Large intestine (tissue), 12 donors: ENCODE measurements at places on chromosomes 6 and 20.

DNA sequence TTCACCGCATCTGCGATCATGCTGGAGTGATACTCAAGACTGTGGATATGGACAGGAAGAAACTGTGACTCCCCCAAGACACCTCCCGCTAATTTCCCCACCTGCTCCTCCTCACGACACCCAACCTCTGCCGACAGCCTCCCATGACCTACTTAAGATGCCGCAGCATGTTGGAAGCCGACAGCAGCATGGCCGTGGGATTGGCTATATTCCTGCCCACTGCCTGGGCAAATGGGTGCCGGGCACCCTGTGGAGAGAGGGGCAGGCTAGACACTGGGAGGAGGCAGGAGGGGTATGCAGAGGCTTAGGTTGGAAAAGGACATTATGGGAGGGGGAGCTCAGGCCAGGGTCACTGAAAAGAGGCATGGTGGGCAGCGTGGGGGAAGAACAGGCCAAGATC lies 4.5 kb downstream of the IDH3B start:
- no peak for DNase-seq

- DNase-seq, result no peak
These were observed 13.4 kb downstream of the CEP250 start for GRCh38 chr20:35468671-35469334.

GRCh38 chr6:42627044-42627443 lies 63.2 kb downstream of the UBR2 start:
- DNase-seq, result no peak

DNA sequence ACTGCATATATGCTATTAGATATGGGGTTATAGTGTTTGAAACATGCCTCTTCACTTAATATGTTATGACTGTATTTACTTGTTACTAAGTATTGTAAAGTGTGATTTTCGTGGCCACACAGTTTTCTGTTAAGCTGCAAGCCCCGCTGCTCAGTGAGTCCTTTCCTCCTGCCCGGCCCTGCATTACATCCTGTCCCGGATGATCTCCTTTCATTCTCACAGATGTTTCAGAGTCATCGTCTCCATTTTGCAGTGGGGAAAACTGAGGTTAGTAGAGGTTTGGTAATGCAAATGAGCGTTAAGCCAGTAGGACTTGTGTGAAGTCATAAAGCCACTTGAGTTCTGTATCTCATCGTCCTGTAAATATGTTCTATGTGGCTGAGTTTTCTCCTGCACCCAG lies 155.5 kb downstream of the CFAP61 start:
- DNase-seq, result no peak

DNA sequence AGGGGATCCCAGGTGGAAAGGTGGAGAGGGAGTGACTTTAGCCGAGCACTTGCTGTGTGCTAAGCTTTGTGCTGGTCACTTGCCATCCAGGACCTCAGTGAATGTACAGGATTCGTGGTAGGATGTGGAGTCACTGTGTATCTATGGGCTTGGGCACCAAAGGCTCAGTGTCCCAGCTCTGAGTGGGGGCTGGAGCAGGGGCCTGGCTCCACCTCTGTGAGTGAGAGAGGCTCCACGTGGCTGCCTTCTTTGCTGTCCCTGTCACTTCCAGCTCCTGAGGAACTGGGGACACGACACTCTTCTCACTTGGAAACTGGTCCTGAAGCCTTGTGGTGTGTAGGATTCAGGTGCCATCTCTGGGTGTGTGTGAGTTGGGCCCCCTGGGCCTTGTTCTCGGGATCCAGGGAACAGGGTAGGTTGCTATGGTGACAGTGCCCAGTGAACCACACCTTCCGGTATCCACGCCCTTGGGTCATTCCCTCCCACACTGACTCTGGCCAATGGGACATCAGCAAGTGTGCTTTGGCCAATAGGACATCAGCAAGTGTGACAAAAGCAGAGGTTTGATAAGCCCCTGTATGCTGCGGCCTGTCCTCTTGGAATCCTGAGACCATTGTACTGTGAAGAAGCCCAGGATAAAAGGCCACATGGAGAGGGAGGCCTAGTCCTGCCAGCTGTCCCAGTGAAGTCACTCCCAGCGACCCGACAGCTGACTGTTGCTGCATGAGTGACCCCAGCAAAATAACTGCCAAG lies 87.7 kb downstream of the CDH22 start:
- peak; percentile 8 for DNase-seq

- DNase-seq, result no peak
These were observed 161.6 kb downstream of the QRSL1 start for GRCh38 chr6:106790935-106791334.

DNA sequence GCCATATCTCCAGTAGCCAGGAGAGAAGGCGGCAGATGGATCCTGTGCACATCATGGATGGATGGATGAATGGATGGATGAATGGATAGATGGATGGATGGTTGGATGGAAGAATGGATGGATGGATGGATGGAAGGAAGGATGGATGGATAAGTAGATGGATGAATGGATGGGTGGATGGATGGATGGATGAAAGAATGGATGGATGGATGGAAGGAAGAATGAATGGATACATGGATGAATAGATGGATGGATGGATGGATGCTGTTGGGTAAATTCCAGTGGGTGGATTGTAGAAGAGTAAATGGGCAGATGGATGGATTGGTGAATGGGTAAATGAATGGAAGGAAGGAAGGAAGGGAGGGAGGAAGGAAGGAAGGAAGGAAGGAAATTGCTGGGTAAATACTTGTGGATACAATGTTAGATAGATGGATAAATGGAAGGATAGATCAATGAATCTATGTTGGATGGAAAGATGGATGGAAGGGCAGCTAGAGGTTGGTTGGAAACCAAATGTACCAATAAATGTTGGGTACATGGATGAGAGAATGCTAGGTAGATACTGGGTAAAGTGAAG lies 19.5 kb downstream of the PTGIS start:
- no peak for DNase-seq

DNA sequence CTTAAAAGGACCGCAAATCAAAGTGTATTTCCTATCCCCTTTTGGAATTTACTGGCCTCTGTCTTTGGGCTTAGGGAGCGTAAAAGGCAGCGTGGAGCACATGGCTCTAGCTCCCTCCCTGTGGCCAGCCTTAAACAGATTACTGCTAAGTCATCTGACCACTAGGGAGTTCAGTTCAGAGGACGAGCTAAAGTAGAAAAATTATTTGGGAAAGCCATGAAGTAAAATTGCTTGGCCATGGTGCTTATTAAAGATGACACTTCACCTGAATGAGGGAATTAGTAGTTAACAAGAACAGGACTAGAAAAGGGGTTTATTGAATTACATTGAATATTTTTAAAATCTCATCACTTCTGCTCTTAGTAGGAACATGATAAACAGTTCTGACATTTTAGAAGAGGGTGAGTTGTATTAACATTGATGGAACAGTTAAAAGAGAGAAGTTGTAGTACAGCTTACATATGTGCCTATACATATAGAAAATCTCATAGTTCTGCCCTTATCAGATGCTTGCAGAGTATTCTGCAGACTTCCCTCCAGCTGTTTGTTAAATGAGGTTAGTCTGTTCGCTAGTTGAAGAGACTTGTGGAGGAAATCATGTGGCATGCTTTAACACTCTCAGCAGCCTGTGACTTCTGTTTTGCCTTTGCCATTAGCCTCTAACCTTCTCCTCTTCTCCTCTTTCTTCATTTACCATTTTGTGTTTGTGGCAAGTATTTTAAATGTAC lies 31.2 kb upstream of the MAPK13 start:
- DNase-seq, result no peak
